MG63 (cell line): ENCODE measurements at places on chromosomes 2 and 18.

GRCh38 chr2:65762068-65762467 is 329.7 kb upstream of the SPRED2 start:
- DNase-seq, result no peak

- DNase-seq, result no peak
Observed at GRCh38 chr2:48812416-48812815, 56.9 kb upstream of the LHCGR start.

DNA sequence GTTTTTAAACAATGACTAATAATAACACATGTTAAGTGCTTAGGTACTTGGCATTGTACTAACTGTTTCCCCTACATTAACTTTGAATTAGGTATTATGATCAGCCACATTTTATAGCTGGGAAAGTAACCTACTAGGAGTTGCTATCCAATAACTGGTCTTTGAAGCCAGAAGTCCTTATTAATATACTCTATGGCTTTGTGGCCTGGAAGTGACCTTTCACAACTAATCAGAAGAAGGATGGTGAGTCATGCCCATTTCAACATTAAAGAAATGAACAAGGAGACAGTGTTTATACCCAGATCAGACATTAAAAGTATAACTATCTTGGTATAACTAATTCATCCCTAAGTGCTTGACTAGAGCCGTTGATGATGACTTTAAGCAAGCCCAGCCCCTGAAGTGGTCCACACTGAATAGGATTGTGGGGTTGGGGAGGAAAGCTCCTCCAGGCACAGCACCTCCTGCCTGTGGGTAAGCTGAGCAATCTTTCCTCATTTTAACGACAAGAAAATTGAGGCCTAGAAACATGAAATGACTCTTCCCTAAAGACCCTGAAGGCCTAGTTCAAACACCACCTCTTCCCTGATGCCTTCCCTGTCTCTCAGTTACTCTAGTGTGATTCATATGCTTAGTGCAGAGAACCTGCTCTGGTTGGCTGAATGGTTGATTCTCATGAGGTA is 71.6 kb upstream of the RFX8 start:
- no peak for DNase-seq

DNA sequence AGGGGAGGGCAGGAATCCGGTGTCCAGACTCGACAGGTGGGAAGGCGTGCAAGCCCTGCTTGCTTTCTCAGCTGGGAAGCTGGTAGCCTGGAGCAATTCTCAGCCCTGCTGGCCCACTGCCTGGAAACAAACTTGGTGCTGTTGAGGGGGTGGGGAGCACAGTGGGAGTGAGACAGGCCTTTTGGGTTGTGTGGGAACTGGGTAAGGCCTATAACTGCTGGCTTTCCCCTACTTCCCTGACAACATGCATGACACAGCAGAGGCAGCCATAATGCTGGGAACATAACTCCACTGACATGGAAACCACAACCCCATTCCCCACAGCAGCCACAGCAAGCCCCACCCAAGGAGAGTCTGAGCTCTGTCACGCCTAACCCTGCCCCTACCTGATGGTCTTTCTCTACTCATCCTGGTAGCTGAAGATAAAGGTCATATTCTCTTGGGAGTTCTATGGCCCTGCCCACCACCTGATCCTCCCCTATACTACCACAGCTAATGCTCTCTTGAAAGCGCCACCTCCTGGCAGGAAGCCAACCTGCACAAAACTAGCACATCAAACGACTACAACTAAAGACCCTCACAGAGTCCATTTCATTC is 122.9 kb upstream of the ACVR1C start:
- DNase-seq, result no peak

DNA sequence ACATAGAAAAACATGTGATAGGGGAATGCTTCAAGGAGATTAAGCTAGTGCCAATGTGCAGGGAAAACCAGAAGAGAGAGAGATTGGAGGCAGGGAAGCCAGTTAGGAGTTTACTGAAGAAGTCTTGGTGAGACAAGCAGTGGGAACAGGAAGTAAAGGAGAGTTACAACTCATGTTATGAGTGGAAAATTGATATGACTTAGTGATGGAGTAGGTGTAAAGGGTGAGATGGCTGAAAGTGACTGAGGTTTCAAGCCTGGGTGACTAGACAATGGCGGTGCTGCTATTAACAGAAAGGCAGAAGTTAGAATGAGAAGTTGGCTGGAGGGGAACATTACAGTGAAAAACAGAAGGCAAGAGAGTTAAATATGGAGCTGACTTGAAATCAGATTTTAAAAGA is 16.5 kb downstream of the DOK1 start:
- DNase-seq, result no peak

DNA sequence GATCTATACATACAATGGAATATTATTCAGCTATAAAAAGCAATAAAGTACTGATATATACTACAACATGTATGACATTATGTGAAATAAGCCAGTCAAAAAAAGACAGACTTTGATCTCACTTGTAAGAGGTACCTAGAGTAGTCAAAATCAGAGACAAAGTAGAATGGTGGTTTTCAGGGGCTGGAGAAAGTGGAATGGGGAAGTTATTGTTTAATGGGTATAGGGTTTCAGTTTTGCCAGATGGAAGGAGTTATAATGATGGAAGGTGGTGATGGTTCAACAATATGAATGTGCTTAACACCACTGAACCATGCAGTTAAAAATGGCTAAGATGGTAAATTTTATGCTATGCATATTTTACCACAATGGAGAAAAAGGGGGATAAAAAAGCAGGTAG is 6.3 kb downstream of the COBLL1 start:
- no peak for DNase-seq

DNA sequence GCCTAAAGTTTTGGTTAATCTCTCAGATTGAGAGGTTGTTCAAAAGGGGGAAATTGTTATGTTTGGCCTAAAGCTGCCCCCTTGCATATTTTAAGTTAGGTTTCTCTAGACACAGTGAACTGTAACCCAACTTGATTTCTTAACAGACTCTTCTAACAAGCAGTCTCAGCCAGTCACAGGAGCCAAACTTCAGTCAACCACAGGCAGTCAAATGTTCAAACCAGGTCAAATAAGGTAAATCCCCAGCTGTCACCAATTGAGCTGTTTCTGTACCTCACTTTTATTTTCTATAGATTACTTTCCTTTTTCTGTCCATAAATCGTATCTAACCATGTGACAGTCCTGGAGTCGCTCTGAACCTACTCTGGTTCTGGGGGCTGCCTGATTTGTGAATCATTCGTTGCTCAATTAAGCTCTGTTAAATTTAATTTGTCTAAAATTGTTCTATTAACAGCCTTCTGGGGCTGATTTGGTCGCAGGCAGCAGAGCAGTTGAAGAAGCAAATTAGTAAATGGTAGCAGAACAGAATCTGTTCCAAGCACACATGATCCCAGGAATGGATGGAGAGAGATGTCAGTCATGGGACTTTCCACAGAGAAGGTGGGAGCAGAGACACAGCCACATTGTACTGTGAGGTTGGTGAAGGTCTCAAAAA is 16.4 kb upstream of the NFU1 start:
- DNase-seq, result no peak

DNA sequence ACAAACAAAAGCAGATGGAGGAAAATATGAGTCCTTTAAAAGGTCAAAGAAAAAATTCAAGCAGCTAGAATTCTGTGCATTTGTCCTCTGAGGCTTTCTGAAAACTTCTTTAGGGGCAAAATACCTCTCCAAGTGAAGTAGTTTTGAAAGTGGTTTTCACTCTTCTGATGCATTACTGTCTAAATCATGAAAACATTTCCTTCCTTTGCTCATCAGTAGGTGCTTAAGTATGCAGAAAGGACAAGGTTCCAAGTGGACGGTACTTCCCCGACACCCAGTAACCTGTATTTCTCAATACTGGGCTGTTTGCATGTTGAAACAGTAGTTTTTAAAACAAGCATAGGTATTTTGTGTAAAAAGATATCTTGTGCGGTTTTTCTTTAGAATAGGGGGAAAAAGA is 189.1 kb upstream of the ERBB4 start:
- no peak for DNase-seq

- DNase-seq, result no peak
Observed at GRCh38 chr2:219042750-219043149, 1.4 kb upstream of the CFAP65 start.

- no peak for DNase-seq
Observed at GRCh38 chr2:218074031-218074430, 5.0 kb downstream of the RUFY4 start.

- DNase-seq, result no peak
Observed at GRCh38 chr2:155846259-155846658, 486.3 kb downstream of the NR4A2 start.

DNA sequence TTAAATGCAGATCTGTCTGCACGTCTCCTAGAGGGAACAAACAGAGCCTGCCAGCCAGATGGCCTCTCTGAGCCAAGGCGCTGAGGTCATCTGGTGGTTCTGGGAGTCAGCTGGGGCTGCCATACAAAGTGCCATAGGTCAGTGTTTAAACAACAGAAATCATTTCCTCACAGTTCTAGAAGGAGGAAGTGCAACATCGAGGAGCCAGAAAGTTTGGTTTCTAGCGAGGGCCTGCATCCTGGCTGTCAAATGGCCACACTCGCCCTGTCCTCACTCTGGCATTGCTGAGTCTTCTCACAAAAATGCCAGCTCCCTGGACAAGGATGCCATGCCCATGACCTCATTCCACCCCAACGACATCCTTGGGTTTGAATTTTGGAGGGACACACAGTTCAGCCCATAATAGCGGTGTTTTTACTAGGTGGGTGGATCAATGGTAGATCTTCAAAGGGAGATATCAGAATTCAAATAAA is 59.6 kb downstream of the MYT1L start:
- peak; percentile 87 for DNase-seq

DNA sequence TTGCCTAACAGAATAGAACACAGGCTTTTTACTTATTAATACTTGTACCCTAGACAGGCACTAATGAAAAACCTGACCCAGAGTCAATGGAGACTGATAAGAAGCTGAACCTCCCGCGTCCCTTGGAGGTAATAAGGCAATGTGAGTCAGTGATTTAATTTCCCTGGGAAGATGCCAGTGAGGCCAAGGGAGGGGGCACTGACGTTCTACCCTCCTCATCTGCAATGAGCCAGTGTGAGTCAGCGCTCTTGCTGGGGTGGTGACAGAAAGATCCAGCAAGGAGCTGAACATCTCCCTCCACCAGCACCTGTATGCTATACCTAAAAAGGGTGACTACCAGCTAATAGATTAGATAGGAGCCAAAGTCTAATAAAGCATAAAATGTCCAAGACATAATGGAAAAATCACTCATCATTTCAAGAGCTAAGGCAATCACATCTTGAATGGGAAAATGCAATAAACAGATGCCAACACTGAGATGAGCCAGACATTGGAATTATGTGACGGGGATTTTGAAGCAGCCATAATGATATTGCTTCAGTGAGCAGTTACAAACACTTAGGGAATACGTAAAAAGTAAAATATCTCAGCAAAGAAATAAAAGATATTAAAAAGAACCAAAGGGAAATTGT is 116.9 kb downstream of the TPGS2 start:
- DNase-seq, result peak; percentile 62

DNA sequence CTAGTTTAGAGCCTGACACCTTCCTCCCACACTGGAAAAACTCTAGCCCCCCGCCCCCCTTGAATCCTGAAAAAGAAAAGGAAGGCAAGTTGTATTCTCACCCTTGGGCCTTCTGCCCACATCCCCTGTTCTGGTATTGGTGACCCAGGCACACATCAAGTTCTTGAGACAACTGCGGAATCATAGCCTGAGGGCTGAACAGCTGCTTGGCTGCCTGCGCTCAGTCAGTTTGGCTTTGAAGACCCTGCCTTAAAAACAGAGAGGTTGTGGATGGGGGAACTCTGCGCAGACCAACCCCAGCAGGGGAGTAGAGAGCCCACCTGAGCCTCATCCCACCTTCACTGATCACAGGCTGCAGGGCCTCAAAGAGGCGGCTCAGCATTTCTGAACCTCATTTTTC is 229.2 kb downstream of the ANAPC1 start:
- no peak for DNase-seq

DNA sequence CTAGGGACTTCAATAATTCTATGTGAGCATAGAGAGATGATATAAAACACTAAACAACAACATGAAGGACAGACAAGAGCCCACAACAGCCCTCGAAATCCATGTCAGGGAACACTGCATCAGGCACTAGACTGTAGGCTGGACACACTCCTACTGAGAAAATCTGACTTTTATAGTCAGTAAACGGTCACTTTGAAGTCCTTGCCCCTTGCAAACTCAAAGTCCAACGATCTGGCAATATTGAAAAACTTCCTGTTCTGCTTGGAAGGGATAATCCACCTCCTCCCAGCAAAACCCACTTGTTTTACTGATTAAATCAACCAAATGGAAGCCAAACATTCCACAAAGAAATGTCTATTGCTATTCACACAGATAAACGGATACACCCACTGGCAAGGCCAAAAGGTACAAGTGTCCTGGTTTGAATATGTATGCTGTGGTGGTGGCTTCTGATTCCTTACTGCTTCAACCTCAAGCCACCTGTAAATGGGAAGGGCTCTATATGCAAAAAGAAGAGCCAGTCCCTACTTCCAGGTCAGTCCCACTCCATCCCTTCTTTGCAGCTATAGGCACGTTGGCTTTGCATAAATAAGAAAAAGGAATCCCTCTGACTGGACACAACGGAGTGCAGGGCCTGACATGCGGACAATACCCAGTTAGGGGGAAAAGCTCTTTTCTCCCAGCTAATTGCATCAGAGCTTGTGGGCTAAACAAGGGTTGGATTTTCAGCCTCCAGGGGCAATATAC is 56.6 kb downstream of the STK39 start:
- no peak for DNase-seq

DNA sequence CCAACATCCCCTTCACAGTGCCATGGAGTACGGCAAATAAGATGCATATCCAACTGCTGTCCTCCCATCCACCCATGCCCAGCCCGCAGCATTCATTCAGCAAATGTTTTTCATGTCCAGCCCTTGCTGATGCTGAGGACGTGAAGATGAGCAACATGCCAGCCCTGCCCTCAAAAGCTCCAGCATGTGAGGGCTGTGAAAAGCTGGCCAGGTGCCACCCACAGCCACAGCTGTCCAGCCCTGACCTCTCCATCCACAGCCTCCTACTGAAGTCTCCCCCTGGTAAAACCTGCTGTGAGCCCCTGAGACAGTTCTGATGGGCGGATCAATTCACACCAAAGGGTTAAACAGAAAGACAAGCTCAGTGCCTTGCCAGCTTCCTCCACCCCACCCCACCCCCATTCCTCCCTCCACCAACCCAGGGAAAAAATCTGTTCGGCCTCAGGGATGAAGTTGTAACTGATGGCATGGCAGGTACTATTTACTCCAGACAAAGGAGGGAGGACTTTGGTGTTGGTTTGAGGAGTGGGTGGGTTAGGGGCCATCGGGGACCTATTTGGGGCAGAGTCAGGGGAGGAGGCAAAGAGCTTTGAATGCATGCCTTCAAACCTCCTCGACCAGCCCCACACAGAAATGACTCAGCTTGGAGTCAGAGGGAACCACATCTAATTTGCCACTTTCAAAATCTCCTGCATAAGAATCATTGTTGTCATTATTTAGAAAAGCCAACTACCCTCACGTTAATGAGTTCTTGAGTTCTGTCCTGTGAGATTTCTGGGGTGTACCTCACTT is 4.3 kb downstream of the ZBTB7C start:
- DNase-seq, result peak; percentile 63
